ENCODE measurements at places on chromosomes 7 and 10.

DNA sequence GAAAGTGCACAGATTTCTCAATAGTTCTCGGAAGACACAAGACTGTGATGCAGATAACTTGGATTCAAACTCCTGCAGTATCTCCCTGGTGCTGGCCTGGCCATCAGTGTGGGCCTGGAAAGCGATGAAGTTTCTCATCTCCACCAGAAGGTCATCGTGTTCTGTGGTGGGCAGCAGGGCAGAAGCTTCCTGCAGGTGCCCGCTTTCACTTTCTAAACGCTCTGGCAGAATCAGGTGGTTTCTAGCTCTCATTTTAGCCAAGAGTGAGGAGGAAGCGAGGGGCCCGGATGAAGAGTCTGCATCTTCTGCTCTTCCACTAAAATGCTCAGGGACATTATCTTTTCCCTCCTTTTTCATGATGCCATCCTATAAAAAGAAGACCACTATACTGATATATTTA, 63.0 kb upstream of the DRGX start:
- no peak for DNase-seq

DNA sequence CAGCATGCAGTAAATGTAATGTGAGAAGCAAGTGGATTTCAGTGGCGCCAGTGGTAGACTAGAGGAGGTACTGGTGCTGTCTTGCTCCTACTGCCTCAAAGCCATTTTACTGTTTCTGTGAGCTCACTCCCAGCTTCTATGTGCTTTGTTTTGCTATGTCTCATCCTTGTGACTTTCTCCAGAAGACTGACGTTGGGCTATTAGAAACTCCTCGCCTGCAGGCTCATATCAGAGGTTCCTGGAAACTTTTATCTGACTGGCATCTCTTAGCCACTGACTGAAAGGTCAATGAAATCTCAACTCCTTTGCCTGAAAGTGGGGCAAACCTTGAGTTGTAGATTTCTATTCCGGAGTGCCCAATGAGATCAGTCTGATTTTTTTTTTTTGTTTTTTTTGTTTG, 66.4 kb upstream of the SORCS1 start:
- no peak for DNase-seq

GRCh38 chr7:99398891-99399445, 9.4 kb downstream of the PDAP1 start:
- no peak for DNase-seq

DNA sequence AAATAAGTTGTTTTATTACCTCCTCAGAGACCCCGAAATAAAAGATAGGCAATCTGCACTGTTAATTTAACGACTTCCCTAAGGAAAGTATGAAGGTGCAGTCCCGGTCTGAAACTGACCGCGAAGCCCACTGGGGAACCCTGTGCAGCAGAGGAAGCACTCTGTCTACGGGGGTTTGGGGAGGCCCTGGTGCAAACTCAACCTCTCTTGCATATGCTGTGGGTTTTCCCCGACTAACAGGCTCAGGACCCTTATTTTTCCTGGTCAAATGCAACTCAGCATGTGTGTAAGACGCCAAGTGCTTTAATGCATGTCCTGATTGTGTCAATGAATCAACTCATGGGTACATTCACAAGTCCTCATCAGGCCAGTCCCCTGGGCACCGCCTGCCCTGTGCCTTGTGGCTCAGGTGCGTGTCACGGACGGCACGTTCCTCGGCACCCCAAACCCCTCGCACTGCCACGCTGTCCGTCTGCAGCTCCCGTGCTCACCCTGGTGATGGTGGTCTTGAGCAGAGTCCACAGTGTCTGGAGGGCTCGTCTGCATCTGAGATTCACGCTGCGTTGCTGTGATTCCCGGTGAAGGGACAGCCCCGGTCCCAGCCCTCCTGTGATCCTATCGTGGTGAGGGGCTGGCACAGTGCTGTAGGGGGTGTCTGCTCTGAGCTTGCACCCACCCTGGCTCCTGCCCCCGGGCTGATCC, 33.8 kb downstream of the JAKMIP3 start:
- DNase-seq, result no peak

GRCh38 chr10:114043532-114044246, at the start of gene ADRB1:
Gene ADRB1 (plus strand): TSS chr10:114043866. CDS start chr10:114044133, 267 bp downstream.
- DNase-seq, result peak; percentile 60

DNA sequence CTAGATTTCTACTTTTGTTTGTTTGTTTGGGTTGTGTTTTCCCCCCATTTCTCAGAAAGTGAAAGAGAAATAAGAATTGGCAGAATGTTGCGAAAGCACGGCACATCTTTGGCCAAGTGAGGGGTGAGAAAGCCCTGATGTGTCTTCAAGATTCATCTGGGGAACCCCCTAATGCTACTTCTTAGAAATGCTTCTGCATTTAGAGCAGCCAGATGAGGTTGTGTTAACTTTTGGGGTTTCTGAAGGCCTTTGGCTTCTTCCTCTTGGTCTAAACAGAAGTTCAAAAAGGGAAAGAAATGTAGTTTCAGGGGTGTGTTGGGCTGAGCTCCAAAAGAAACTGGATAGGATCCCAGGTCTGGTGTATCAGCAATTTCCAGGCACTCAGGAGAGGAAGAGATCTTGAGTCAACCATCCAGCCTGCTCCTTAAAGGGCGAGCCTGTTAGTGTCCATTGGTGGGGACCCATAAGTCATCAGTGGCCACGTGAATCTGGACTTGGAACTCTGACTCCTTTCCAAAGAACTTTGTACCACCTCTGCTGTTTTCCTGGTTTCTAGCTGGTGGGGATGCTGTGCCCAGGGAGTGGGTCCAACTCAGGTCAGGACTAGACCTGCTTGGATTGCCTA, 6.5 kb downstream of the DUSP5 start:
- DNase-seq, result peak; percentile 85

GRCh38 chr7:102860351-102860811, 52.4 kb upstream of the LRRC17 start:
- DNase-seq, result no peak

GRCh38 chr7:28840592-28840995, 117.5 kb downstream of the TRIL start:
- DNase-seq, result no peak

DNA sequence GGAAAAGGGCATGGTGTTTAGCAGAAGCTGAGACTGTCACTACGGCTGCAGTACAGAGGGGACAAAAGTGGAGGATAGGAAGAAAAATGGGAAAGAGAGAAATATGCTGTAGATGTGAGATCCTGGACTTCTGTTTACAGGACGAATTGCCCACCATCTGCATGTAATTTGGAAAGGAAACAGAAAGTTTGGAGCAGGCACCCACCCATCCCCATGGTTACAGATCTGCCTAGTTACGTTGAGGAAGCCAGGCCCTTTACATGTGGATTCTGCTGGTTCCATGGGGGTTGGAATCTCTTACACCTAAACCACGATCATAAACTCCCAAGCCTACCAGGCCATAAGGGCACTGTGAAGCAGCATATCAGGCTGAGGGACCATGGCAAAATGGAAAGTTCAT, 84.3 kb downstream of the WDFY4 start:
- no peak for DNase-seq

- no peak for DNase-seq
These were observed 24.9 kb upstream of the CHST3 start for GRCh38 chr10:71939304-71939703.

DNA sequence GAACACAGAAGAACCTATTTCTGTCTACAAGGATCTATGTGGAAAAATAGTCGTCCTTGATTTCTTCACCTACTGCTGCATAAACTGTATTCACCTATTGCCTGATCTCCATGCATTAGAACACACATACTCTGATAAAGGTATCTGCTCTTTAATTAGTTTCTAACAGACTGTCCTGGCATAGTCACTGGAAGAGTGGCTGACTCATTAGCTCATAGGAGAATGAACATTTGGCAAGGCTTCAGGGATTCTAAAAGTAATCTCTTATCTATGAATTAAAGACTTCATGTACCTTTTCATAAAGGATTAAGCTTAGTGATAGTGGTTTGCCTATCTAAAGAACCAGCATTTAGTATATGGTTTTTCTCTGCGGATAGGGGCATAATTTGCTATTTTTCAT, 4.1 kb downstream of the NHLRC2 start:
- no peak for DNase-seq

GRCh38 chr7:138459413-138460175, 465 bp upstream of the TRIM24 start:
- DNase-seq, result peak; percentile 98

Data from activated CD8-positive, alpha-beta T cell treated with anti-CD3 and anti-CD28 coated beads, Interleukin-2, amount 10 ng/mL, durations not matched to agents 7 days and 5 days (primary cell).